AML-193 (cell line): ENCODE measurements at places on chromosomes 12 and 14.

DNA sequence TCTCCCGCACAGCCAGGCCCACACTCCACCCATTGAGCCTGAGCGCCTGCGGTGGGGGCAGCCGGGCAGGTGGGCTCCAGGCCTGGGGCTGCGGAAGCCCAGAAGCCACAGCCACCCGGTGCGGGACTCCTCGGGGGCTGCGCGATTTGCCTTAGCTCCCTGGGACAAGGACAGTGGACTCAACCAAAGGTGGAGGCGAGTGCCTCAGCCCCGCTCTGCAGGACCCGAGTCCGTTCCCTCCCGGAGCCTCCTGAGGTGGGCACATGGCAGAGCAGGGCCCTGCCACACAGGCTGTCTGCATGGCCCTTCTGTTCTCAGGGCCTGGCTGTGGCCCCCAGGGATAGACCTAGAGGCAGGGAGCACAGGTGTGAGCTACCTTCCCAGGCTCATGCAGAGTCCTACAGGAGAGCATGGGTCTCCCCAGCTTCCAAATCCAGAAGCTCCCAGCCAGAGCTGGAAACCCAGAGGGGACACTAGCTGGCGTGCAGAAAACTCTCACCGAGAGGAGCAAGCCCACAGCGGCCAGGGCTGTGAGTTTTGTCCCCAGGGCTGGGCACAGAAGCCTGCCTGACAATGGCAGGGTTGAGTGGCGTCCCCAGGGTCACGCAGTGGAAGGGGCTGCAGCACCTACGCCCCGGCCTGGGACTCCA, 22.2 kb upstream of the LRTM2 start:
- no peak for DNase-seq

DNA sequence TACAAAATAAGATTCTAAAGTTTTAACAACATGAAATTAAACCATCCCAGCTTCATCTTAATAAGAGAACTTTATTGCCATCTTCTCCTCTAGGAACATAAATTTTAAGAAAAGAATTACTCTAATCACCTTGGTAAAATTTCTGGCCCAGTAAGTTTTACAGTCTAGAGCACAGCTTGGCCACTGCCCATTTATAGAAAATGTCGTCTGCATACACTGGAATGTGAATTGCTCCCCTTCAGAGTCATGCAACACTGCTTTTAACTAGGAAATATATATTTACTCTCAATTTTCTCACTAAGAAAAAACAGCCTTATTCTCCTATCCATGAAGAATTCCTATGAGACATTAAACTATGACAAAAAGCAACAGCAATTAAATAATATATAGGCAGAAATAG, 48.2 kb downstream of the KCNC2 start:
- no peak for DNase-seq

DNA sequence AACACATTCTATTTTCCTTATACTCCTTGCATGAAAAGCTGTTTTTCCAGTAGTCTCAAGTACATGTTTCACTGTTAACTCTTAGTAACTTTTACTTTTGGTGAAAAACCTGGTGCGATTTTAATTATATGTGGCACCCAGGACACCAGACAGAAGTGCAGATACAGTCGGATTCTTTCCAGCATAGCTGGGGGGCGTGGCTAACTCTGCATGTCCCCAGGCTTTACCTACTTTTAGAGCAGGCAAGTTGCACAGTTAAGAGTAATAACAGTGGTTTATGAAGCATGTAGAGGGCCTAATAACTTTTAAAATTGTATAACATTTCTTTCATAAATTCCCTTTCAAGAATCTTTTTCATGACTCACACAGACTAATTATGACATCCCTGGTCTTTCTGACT, 70.7 kb downstream of the HSD17B6 start:
- no peak for DNase-seq

DNA sequence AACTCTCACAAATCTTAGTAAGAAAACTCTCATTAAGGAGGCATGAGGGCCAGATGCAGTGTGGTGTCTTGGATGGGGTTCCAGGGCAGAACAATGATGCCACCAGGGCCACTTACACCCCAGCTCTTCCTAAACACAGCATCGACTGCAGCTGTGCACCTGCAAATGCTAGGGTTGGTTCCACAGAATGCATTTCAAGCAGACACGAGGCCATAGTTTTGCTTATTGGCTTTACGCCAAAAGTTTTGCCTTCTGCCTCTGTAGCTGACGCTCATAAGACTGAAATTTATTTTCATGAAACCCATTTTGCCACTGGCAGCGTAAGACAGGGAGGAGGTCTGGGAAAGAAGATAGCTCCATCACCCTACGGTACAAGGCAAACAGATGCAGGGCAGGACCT, 179.0 kb downstream of the RIMBP2 start:
- no peak for DNase-seq

- no peak for DNase-seq
Observed at GRCh38 chr12:78864403-78864869, at the start of gene SYT1. SYT1 (plus strand) TSS chr12:78864774.

GRCh38 chr14:92678766-92679165, 69.7 kb downstream of the LGMN start:
- DNase-seq: no peak

GRCh38 chr12:64175254-64175945, 46.7 kb downstream of the KICS2 start:
- DNase-seq: peak; percentile 52
